ENCODE measurements at places on chromosomes 4 and X. TPM values are rescaled to one million over a fixed set of nuclear protein-coding genes. Genes with fewer than 3 reads are reported as not detected.
A peak's percentile ranks its signal among the peaks of the same experiment; 100 is the strongest.

DNA sequence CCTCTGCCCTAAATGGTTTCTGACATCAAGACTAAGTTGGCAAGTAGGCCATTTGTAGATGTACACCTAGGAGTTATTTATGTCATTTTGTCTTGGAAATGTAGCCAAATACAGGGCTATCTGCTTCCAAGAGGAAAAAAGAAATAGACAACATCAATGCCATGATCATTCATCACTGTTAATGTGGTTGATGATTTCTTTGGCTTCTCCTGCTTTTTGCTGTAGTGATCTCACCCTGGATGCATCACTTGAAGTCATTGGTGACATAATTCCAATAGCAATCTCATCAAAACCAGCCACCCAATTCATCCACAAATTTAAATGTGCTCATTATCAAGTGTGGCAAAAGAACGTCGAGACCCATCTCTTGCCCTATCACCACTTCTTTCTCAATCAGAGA is 222.6 kb upstream of the PPARGC1A start:
- no peaks in the 10 kb centered on the region for H3K27me3 ChIP-seq
- H3K27ac ChIP-seq, result no peak overlapping the region
- H3K4me3 ChIP-seq, result no peak overlapping the region
- no peak for DNase-seq
- no peaks in the 10 kb centered on the region for H3K36me3 ChIP-seq
- H3K4me1 ChIP-seq, result no peaks in the 10 kb centered on the region

DNA sequence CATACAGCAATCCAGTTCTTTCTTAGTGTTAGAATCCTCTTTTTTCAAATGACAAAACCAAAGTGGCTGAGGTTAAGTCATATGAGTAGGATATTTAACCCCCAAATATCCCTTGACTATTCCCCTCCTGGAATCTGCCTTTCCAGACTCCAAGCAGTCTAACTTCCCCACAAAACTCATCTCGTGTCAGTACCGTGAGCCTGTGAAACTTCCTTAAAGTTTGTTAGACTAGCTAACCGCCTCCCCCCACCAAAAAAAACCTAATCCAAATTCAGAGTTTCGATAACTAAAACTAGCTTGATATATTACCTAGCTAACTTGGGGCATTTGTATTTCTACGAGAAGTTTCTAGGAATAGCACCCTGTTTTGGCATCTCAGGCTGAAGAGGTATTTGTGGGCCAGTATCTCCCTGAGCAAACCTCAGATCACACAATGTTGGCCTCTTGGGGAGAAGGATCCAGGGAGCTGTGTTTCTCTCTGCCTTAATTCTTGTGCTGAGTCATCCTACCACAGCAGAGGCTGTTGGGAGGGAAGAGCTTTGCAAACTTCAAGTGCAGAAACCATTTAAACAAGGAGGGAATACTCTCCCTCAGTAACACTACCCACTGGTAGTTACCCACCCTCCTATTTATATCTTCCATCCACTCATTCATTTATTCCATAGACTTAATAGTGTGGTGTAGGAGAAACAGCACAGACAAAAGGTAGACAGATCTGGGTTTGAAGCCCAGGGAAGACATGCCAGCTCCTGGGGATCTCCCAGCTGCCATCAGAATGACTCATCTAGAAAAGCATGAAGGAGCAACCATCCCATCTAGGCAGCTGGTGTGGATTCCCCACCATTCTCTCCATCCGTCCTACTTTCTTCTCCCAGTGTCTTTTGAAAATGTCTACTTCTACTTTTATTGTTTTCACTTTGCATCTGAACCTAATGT is 39.3 kb upstream of the TXK start:
- peak overlapping the region; percentile 23 for H3K27ac ChIP-seq
- peaks cover 5% of the 10 kb centered on the region for H3K4me1 ChIP-seq
- no peaks in the 10 kb centered on the region for H3K36me3 ChIP-seq
- no peak overlapping the region for H3K4me3 ChIP-seq
- DNase-seq, result peak; percentile 52

DNA sequence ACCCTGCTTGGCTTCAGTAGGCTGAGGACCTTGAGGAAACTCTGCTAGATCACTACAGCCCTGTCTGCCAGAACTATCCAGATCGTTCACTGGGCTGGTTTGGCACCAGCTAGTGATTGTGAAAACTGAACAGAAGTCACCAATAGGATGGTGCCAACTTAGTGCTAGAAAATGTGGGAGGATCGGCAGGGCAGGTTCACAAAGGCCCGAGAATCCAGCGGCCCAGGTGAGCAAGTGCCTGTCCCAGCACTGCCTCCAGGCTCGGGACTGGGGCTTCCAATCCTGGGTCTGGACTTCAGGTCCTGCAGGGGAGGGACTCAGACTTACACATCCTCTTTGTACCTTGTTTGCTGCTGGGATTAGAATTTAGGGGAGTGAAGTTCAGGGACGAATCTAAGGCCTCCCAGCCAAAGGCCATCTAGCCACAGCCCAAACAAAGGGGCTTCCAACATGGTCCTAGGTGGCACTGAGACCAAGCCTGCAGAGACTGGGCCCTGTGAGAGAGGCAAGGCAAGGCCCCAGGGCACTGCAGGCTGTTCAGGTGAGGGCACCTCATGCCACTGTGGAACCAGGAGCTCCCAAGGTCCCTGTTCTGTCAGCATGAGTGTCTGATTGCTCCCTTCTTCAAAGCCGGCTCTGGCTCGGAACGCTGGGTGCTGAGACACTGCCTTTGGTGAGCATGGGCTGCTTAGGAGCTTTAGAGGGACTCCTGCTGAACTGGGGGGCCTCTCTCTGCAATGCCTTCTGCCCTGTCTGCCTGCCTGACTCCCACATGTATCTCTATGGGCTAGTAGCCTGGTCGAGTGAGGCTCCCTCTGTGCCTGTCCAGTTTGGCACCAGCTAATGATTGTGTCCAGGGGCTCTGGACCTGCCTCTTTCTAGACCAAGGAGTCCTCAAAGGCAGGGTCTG is 20.7 kb upstream of the ZNF185 start:
- H3K27ac ChIP-seq, result no peak overlapping the region
- H3K4me3 ChIP-seq, result no peak overlapping the region
- no peaks in the 10 kb centered on the region for H3K36me3 ChIP-seq
- DNase-seq, result no peak

DNA sequence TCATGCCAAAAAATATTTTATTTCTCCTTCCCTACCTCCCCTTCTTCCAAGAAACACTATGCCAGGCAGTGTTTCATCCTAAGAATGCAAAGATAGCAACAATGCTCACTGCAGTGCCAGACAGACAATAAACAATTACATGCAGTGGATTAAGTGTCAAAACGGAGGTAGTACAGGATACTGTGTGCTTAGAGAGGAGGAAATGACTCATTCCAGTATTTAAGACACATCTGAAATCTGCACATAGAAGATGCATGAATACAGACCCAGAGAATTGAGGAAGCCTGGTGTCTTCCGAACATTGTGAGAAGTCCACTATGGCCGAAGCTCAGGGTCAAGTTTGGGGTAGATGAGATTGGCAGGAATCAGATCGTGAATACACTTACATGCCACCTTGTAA is 326.4 kb downstream of the PPP3CA start:
- no peak overlapping the region for H3K4me3 ChIP-seq
- peaks cover 6% of the 10 kb centered on the region for H3K4me1 ChIP-seq
- peak; percentile 35 for DNase-seq

- H3K4me3 ChIP-seq, result no peak overlapping the region
- no peaks in the 10 kb centered on the region for H3K4me1 ChIP-seq
- no peaks in the 10 kb centered on the region for H3K36me3 ChIP-seq
- H3K27ac ChIP-seq, result no peak overlapping the region
- DNase-seq, result no peak
- H3K27me3 ChIP-seq, result no peaks in the 10 kb centered on the region
These were observed 41.2 kb downstream of the PRDM5 start for GRCh38 chr4:120881351-120881750.

- no peaks in the 10 kb centered on the region for H3K27me3 ChIP-seq
- DNase-seq, result no peak
- no peaks in the 10 kb centered on the region for H3K4me1 ChIP-seq
- no peaks in the 10 kb centered on the region for H3K36me3 ChIP-seq
- H3K27ac ChIP-seq, result no peak overlapping the region
These were observed 237.7 kb upstream of the TLL1 start for GRCh38 chr4:165635381-165635780.

The TBC1D1 gene
- polyA plus RNA-seq, result 52.1 TPM

The PARM1 gene
- 0.20 TPM for polyA plus RNA-seq

DNA sequence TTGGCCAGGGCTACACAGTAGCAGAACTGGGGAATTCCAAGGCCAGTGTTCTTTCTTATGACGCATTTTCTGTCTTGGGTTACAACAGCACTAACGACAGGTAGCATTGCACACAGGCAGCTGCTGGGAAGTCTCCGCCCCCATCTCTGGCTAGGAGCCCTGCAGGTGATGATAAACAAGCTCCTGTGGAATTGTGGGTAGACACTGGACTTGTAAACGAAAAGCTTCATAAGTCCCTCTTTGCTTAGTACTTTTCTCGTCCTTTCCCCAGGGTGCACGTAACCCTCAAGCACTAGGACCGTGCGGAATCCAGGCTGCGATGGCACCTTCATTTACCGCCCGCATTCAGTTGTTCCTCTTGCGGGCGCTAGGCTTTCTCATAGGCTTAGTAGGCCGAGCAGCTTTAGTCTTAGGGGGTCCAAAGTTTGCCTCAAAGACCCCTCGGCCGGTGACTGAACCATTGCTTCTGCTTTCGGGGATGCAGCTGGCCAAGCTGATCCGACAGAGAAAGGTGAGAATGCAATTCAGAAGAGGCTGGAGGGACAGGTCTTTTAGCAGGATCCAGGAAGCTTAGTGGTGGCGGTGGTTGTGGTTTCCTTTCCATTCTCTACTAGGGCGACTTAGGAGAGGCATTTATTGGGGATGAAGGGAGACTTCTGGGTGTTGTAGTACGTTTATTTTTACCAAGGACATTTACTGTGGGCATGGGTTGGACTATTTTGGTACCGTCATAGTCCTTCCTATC is at the start of gene FAAH2:
FAAH2 (plus strand) TSS at position 200 of the 745 bp plus-strand sequence; CDS start at position 320, 120 bp downstream.
- DNase-seq, result no peak
- H3K4me1 ChIP-seq, result no peaks in the 10 kb centered on the region
- no peak within 1 kb of the TSS for H3K27ac ChIP-seq
- no peaks in the 10 kb centered on the region for H3K36me3 ChIP-seq

DNA sequence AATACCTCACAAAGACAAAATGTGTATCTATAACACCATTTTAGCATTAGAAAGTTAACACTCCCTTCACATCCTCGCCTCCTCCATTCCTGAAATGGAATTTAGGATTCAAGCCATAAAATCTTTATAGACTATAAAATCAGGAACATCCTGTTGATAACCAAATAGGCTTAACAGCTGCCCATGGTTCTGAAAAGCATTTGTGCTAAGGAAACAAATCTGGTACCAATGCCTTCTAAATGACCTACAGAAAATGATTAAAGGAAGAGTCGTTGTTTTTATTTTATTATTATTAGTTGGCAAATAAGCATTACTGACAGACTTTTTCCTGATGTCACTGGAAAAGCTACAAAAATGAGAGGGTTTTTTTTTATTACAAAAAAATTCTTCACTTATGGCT is 79.8 kb downstream of the PAPSS1 start:
- peaks cover 2% of the 10 kb centered on the region for H3K36me3 ChIP-seq
- no peaks in the 10 kb centered on the region for H3K27me3 ChIP-seq
- no peak overlapping the region for H3K27ac ChIP-seq
- no peak overlapping the region for H3K4me3 ChIP-seq
- H3K4me1 ChIP-seq, result no peaks in the 10 kb centered on the region
- no peak for DNase-seq

- H3K4me3 ChIP-seq, result no peak overlapping the region
- no peaks in the 10 kb centered on the region for H3K36me3 ChIP-seq
- no peak overlapping the region for H3K27ac ChIP-seq
- DNase-seq, result no peak
- no peaks in the 10 kb centered on the region for H3K4me1 ChIP-seq
- H3K27me3 ChIP-seq, result no peaks in the 10 kb centered on the region
These were observed 69.6 kb downstream of the EPHA5 start for GRCh38 chr4:65600656-65601055.

DNA sequence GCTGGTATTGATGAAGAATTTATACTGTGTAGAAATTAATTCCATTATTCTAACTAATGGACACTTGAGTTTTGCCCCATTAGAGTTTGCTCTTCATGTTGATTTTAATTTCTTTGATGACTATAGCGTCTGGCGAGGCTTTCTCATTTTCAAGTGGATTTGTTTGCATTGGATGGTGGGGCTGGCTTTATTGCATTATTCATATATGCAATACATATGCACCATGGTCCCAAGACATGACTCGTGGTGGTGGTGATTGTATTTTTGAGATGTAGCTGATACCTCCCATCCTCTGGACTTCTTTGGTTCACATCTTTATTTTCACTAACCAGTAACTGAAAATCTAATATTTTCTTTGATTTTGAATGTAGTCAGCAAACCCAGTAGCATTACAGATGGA is 39.8 kb downstream of the PTTG2 start:
- DNase-seq, result no peak
- no peaks in the 10 kb centered on the region for H3K27me3 ChIP-seq
- H3K4me1 ChIP-seq, result peaks cover 2% of the 10 kb centered on the region
- H3K36me3 ChIP-seq, result no peaks in the 10 kb centered on the region

The ANXA10 gene
- 0.08 TPM for polyA plus RNA-seq
